ENCODE measurements at places on chromosomes 7 and 10.
A peak's percentile ranks its signal among the peaks of the same experiment; 100 is the strongest.

GRCh38 chr7:73526896-73527821, 5.1 kb upstream of the BAZ1B start:
- no peak for DNase-seq

DNA sequence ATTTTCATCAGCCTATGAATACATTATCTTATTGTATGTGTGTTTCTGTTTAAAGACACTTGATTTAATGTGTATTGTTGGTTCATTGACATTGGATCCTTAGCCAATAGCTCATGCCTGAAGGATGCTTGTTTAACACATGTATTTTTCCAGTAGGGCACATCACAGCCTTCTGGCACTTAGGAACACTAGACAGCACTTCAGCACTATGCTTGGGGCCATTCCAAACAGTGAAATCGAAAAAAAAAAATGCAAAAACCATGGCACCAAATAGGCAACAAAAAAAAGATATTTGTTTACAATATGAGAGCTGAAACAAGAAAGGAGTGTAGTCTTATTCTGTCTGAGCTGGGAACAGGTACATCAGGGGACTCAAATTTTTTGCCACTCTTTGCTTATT, 262.8 kb downstream of the SLC25A13 start:
- DNase-seq, result no peak

- DNase-seq, result no peak
These were observed 285.8 kb upstream of the CACNA2D1 start for GRCh38 chr7:82729172-82730030.

DNA sequence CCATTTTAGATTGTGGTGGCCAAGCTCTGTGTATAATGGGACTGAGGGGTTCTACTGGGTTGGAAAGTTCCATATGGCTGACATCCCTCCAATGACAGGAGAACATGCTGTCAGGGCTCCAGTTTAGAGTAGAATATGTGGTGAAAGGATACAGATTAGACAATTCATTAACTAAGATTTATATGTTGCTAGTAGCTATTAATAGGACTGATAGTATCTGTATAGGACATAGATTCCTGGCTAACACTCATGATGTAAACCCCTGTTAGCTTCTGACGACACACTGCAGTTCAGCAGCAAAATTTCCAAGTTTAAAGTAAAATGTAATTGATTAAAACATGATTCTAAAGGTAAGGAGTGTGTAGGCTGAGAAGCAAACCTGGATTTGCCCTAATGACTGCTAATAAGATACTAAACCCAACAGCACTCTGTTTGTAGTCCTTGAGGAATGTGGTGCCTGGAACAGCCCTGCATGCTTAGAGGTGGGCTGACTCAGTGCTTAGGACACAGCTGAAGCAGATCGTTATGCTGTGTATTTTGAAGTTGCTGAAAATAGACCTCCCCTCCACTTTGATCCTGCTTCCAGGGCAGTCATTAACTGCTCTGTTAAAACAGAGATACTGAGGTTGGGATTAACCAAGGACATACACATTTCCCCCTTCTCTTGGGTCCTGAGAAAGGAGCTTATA, 1129.6 kb downstream of the SORCS3 start:
- DNase-seq, result no peak

- no peak for DNase-seq
These were observed 43.5 kb downstream of the NUP205 start for GRCh38 chr7:135601182-135601581.

- DNase-seq, result no peak
These were observed 3.9 kb downstream of the PPP1R17 start for GRCh38 chr7:31690935-31691334.

- no peak for DNase-seq
These were observed 28.2 kb downstream of the PPIF start for GRCh38 chr10:79375321-79376077.

- DNase-seq, result no peak
These were observed 63.0 kb upstream of the SP4 start for GRCh38 chr7:21364801-21365271.

- no peak for DNase-seq
These were observed 572.6 kb downstream of the IPMK start for GRCh38 chr10:57694956-57695608.

GRCh38 chr7:15801551-15801950, 115.1 kb upstream of the MEOX2 start:
- no peak for DNase-seq

DNA sequence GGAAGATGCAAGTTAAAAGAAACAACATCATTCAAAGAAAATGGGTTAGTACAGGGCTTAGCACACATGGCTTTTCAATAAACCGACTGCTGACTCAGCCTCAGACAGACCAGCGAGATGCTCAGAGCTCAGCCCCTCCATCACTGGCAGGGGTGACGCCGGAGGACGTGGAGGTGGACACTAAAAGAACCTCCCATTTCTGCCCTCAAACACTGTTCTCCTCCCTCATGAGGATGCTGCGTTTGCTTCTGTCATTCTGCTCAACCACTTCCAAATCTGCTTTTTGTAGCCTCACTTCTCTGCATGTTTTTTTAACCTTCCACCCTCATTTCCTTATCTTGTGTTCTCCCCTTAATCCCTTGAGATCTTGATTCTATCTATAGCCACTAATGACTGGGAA, 15.3 kb downstream of the DENND11 start:
- DNase-seq, result no peak

DNA sequence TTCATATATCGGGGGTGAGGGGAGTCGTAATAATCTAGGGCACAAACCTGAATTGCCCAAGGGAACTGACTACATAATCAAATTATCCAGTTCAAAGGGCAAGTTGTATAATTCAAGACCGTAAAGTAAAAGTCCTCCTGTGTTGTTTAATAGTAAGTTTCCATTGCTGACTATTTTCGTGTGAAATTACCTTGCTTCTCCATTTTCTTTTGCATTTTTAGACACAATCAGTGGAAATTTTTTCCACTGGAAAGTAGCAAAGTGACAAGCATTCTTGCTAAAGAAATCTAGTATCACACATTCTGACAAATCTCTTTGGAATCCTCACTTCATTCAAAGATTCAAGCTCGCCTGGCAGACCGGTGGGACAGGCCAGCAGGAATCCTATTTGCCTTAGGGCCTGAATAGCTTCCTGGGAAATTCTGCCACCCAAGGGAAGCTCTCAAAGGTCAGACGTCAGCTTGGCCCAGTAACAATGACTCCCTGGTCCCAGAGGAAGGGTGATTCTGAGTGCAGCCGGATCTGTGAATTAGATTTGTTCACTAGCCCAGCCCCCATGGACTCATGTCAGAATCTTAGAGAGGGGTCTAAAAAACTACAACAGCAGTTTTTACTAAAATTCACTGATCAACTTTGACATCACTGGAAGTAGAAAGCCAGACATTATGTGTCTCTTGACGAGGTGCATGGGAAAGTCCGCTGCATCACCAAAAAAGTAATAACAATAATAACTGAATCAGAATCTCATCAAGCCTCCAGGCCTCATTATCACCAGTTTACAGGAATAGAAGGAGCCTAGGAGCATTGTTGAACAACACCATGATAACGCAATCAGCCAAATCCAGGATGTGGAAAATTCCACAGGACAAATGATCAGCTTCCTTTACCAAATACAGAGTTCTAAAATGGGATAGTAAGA, 161.0 kb downstream of the SKIDA1 start:
- no peak for DNase-seq

- no peak for DNase-seq
These were observed 575.2 kb upstream of the GALNT17 start for GRCh38 chr7:70556761-70557160.

DNA sequence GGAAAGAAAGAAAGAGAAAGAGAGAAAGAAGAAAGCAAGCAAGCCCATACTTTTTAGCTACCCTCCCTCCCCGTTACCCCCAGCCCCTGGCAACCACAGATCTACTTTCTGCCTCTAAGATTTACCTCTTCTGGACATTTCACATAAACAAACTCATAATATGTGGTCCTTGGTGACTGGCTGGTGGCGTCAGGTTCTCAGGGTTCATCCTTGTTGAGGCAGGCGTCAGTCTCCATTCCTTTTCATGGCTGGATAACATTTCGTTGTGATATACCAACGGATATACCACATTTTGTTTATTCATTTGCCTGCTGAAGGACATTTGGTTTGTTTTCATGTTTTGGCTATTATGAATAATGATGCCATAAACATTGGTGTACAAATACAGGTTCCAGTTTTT, 30.5 kb downstream of the CDH23 start:
- no peak for DNase-seq

- DNase-seq, result no peak
These were observed 67.9 kb upstream of the SRRM3 start for GRCh38 chr7:76133839-76134238.

DNA sequence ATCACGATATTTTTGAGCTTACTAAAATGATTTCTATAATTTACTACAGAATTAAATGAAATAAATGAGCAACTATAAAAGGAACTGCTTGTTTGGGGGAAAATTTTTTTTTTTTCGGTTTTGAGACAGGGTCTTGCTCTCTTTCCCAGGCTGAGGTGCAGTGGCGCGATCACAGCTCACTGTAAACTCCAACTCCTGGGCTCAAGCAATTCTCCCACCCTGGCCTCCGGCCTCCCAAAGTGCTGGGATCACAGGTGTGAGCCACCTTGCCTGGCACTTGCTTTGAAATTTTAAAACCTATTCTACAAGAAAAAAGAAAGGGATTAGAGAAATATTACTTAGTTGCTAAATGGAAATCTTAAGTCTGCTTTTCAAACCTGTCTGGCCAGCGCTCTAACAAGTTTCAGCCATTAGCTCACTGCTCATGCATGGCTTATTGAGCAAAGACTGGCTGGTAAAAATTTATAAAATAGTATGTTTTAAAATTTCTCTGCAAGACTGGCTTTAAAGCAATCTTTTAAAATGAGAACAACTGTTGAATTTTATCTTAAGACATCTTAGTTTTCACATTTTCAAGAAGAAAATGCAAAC, 144.0 kb downstream of the ATE1 start:
- no peak for DNase-seq

DNA sequence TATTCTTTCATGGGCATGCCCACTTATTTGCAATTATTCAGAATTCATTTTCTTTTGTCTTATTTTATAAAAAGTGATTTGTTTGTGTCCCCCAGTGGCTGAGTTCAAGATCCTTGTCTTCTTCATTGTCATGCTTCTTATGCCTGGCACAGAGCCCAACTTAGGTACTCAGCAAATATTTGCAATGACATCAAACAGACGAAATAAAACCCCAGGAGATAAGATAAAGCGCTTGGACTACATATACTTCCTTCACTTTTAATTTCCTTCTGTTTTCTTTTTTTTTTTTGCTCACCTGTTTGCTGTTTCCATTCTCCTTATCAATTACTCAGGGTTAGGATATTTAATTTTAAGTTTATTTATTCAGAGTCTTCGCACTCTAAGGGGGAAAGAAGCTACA, 225.0 kb downstream of the SDHAF3 start:
- DNase-seq, result no peak

GRCh38 chr7:4468320-4469102, 213.6 kb upstream of the FOXK1 start:
- no peak for DNase-seq

DNA sequence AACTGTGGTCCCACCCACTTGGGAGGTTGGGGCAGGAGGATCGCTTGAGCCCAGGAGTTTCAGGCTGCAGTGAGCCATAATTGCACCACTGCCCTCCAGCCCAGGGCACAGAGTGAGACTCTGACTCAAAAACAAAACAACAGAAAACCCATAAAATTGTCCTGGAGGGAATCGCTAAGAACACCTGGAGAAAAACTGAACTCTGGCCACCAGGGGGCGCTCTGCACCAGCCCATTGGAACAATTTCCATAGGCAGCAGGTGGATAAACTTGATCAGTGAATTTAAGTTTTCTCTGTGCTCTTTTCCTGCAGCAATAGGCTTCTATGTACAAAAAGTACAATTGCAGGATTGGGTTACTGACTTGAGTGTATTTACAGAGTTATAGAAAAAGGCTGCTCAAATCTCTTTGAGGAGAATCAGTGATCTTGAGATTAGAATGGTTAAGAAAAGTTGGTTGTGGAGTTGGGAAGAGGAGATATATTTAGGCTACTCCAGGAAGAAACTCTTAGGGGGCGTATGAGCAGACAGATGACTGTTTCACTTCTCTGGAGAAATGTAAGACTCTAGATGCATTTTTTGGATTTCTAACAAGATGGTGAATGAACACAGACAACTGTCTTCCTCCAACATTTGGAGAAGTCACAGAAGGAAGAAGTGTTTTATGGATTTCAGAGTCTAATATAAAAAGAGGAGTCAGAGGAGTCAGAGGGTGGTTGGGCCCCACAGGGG, 274.9 kb upstream of the GALNT17 start:
- peak; percentile 50 for DNase-seq

GRCh38 chr10:45224219-45224841, 91.1 kb downstream of the OR13A1 start:
- no peak for DNase-seq

DNA sequence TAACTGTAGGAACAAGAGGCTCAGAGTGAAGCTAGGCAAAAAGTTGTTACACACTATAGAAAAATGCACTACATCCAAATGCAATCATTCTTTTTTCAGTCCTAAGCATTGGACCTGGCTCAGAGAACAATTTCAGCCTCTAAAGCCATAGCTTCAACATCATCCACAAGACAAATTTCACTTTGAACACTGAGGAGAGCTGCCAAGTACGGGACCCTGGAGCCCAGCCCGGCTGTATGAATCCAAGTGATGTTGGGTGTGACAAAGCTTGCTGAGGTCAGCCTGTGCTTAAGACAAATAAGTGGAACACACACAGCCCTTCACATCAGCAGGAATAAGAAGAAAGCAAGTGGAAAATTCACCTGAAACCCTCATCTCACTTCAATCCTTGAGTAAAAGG, 233.1 kb upstream of the PFKP start:
- no peak for DNase-seq

GRCh38 chr7:2202901-2203765, 29.6 kb downstream of the MAD1L1 start:
- no peak for DNase-seq

GRCh38 chr10:7272008-7272407, 138.8 kb downstream of the SFMBT2 start:
- no peak for DNase-seq

- no peak for DNase-seq
These were observed 58.4 kb downstream of the CHCHD3 start for GRCh38 chr7:133023370-133024071.

GRCh38 chr7:38245409-38245977, 27.9 kb downstream of the TARP start:
- DNase-seq, result no peak

GRCh38 chr10:69474742-69475432, 23.6 kb downstream of the TSPAN15 start:
- DNase-seq, result no peak

DNA sequence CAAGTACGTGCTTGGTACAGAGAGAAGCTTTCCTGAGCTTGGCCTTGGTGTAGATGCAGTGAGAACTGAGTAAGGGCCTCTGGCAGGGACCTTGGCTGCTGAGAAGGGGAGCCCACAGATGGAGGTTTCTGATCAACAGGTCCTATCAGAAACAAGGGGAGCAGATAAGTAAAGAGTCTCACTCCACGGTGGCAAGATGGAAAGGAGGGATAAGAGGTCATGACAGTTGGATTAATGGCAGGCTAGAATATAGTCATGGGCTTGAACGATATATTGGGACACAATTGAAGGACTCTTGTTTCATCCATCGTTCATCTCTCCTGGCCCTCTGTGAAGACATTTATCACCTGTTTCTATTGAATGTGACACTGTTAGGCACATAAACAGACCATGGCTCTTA, 41.5 kb downstream of the MET start:
- DNase-seq, result no peak

GRCh38 chr7:73429215-73429614, 4.4 kb upstream of the FZD9 start:
- no peak for DNase-seq

All from stimulated activated CD4-positive, alpha-beta T cell treated with anti-CD3 and anti-CD28 coated beads, Interleukin-4, amount 100 ng/mL, for 1 hour (primary cell).